Activated effector memory CD4-positive, alpha-beta T cell treated with Interleukin-2 at 50 U/mL for 16 hours (primary cell): ENCODE measurements at places on chromosomes 16 and 17.

DNA sequence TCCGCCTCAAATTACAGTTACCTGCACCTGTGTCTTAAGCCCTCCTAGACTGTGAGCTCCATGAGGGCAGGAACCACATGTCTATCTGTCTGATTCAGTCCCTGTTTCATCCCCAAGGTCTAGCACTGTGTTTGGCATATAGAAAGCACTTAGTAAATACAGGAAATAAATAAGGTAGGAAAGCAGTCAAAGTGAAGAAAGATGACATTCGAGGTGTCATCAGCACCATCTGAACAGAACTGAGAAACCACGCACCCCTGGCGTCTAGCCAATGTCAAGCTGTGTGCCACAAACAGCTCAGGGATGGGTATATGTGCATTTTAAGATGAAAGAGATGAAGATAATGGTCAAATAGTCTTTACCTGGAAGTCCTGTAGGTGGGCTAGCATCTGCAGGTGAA, 79.6 kb upstream of the ATP2A3 start:
- DNase-seq = peak; percentile 56

- no peak for DNase-seq
Measured at GRCh38 chr17:10628756-10629155, 28.4 kb downstream of the MYH3 start.

GRCh38 chr16:86508947-86509758, 1.2 kb upstream of the FOXF1 start:
- no peak for DNase-seq

DNA sequence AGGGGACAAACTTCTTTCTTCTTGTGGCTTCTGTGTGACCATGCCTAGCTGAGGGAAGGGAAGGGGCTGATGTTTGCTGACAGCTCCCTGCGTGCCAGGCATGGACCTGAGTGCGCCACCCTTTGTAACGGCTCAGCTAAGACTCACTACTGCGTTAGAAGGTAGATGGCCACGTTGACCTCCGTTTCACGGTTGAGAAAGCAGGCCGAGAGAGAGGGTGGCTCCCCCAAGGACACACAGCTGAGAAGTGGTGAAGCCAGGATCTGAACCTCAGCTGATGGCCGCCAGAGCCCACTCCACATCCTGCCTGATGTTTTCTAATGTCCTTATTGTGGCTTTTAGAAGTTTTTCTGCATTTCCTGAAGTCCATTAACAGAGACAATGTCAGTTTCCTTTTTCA, 45.1 kb downstream of the RGS9 start:
- no peak for DNase-seq

GRCh38 chr17:299546-299945, 53.1 kb downstream of the RPH3AL start:
- DNase-seq = no peak

- no peak for DNase-seq
Measured at GRCh38 chr16:48536614-48537200, 73.3 kb downstream of the N4BP1 start.

DNA sequence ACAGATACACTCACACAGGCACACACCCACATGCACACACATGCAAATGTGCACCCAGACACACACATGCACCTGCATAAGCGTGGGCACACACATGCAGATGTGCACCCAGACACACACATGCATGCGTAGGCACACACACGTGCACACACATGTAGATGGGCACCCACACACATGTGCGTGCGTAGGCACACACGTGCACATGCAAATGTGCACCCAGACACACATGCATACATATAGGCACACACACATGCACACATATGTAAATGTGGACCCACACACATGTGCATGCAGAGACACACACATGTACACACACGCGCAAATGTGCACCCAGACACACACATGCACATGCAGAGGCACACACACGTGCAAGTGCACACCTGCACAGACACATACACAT, 60.3 kb downstream of the MRM1 start:
- no peak for DNase-seq

DNA sequence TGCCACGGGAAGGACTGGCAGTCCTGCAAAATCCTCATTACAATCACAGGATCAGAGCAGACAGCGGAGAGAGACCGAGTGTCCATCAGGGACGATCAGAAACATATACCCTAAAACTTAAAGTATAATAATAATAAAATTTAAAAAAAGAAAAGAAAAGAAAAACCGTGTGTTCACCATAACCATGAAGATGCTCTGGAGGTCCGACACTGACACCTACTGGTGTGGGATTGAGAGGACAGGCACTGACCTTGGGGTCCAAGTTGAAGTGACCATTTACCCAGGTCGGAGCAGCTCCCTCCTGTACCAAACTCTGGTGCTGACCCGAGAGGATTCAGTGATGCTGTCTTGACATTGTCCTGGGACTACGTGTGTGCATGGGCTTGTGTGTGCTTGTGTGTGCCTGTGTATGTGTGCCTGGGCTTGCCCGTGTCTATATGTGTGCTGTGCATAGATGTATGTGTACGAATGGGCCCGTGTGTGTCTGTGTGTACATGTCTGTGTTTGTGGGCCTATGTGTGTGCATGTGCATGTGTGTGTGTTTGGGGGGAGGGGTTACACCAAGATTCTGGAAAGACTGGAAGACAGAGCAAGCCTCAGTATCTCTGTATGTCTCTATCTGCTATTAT, 10.0 kb upstream of the CD300LD start:
- no peak for DNase-seq

- DNase-seq = no peak
Measured at GRCh38 chr16:14002416-14002990, 68.6 kb upstream of the MRTFB start.

GRCh38 chr16:66386629-66387622, 20.4 kb downstream of the CDH5 start:
- no peak for DNase-seq

GRCh38 chr17:78263063-78263735, 31.8 kb downstream of the TMEM235 start:
- no peak for DNase-seq

DNA sequence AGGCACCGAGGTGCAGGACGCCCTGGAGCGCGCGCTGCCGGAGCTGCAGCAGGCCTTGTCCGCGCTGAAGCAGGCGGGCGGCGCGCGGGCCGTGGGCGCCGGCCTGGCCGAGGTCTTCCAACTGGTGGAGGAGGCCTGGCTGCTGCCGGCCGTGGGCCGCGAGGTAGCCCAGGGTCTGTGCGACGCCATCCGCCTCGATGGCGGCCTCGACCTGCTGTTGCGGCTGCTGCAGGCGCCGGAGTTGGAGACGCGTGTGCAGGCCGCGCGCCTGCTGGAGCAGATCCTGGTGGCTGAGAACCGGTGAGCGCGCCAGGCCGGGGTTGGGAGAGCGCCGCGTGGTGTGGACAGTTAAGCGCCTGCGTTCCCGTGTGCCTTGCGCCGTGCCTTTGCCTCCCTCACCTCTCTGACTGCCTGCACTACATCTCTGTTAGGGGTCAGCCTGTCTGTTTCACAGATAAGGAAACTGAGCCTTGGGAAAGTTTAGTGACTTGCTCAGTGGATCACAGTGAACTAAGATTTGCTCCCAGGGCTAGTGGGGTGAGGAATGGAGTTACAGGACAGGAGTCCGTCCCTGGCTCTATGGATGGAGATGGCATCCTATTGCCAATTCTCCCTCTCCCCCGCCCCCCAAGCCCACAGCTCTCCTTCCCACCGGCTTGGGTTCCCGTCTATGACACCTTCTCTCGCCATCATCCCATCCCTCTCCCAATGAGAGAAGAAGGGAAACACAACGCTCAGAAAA, 880 bp downstream of the SARM1 start:
- DNase-seq = no peak

GRCh38 chr16:58670177-58670576, 14.4 kb downstream of the SLC38A7 start:
- no peak for DNase-seq

DNA sequence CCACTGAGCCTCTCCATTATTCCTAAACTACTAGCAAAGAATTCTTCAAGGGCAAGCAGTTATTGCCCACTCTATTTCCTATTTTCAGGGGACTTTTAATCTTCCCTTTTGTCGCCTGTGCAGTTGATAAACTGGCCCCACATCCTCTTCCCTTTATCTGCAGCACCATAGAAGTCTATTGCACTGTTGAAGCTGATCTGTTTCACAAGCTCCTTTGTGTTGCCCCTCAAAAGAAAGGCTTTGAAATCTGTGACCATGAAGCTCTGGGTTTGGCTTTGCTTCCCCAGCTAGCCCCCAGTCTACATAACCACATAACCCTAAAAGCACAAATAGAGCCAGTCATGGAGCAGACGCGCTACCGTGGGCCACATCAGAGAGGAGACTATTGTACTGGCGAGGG, 37.1 kb downstream of the CDRT15 start:
- no peak for DNase-seq

DNA sequence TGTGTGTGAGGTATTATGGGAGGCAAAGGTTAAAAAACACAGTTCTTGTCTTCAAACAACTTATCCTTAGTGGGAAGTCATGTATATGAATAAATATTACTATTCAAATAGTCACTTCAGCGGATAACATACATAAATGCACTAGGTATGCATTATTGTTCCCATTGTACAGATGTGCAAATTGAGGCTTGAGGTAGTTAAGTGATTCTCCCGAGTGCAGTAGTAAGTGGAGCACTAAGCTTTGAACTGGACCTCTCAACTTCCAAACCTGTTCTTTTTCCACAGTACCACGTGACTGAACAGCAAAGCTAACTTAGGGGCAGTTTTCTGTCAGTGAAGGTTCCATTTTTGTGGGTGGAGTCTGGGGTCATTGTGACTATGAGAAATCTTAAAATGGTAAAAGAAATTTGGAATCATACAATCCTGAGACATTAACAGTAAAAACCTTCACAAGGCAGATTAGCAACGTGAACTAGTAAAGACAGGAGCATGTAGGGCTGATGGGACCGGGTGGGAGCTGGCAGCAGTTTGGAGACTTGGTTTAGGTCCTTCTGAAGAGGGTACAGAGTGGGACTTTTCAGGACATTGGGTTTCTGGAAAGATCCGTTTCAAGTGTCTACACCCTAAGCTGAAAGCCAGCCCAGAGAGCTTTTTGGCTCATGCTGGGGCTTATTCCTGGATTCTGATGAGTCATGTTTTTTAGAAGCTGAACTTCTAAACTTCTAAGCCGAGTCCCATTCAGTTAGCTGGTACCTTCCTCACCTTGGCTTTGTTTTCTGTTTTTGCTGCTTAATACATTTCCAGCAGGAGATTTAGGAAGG, 204.9 kb downstream of the PRKCA start:
- DNase-seq = no peak

DNA sequence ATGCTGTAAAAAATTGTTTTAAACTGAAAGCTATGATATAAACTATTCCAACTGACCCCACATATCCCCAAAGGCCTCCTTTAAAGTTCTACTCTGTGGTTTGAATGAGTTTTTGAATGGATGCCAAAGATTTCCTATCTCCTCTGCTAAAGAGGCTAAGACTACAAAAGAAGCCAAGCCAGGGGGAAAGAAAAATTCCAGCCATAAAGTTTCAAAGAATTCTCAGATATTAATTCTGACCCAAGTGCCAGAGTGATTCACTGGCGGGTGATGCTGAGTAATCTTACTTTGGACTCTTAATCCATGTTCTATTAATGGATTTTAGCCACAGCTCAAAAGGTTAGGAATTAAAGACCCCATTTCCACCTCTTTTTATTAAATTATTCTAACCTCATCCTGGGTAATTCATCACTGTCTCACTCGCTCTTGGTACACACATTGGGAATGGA, 60.7 kb downstream of the HS3ST3A1 start:
- DNase-seq = no peak

GRCh38 chr16:58198022-58198683, at the start of gene CSNK2A2:
Gene CSNK2A2 (minus strand): TSS chr16:58198106. CDS start chr16:58197736, 370 bp downstream.
- peak; percentile 61 for DNase-seq

DNA sequence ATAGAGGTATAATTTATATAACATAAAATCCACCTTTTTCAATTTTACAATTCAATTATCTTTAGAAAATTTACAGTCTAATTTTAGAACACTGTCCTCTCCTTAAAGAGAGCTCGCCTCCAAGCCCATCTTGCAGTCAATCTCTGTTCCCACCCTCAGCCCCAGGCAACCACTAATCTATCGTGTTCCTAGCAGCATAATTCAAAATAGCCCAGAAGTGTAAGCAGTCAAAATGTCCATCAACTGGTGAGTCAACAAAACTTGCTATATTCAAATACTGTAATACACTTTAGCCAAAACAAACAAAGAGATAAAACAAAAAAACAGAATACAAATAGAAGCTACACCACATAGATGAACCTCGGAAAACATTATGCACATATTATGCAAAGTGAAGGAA, 1006.8 kb upstream of the EEF2KMT start:
- no peak for DNase-seq

DNA sequence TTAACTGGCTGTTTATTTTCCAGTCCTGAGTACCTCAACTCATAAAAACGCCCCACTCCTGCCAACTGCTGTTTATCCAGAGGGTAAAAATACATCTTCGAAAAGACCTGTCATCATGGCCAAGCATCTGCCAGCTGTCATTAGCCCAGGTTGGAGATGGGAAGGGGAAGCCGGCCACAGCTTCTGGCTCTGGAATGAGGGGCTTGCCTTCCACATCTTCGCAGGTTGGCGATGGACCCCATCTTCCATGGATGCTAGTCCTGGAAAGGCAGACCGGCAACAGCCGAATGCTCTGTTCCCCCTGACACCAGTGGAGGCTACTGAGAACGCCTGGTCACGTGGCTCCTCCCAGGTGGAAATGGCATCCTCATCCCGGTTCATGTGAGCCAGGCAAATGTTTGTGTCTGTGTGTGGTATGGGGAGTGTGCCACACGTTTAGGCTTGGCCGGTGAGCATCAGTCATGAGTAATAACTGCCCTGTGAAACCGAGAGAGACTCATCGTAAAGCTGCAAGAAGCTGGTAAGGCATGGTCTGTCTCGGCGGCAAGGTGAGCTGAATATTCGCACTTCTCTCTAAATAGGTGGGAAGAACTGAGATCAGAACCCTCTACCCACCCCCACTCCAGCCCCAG, 420 bp upstream of the KRTAP17-1 start:
- DNase-seq = no peak

DNA sequence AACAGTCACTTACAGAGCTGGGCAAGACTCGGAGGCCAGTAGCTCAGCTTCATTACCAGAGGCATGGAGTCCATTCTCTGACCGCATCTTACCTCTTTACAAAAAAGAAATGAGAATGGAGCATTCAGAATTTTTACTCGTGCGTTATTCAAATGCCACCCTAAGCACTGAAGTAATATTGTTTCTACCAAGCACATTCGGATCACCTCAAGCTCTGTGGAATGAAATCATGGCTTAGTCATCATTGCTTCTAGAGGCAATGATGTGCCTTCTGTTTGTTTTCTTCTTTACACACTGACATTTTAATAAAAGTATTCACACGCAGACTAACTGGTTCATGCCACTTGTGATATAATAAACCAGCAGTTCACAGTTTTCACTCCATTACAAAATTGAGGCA, 206.8 kb downstream of the PHKB start:
- DNase-seq = no peak
